ENCODE measurements at places on chromosomes 5 and 9. TPM values are rescaled to one million over a fixed set of nuclear protein-coding genes. Genes with fewer than 3 reads are reported as not detected.

PRR7 gene
- total RNA-seq = 4.7 TPM

GRCh38 chr5:153988510-153988909, 50.2 kb downstream of the FAM114A2 start:
- no peak for DNase-seq

- peak; percentile 84 for DNase-seq
Observed at GRCh38 chr9:76161541-76161940, 232.7 kb downstream of the RFK start.

DNA sequence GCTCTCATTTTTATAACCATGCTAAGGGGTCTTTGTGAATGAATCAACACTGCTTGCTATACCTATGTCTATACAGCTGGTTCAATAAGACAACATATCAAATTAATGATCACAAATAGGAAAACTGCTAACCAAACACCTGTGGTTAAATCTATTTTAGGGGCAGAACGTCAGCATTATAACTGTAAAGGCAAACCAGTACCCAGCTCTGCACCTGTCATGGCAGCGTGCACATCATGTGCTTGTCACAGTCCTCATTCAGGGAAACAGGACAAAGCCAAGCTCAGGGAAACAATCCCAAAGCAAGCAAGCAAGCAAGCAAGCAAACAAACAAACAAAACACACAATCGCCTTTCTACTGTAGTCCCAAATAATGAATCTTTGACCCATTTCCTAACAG, 277.7 kb upstream of the DAP start:
- no peak for DNase-seq

DNA sequence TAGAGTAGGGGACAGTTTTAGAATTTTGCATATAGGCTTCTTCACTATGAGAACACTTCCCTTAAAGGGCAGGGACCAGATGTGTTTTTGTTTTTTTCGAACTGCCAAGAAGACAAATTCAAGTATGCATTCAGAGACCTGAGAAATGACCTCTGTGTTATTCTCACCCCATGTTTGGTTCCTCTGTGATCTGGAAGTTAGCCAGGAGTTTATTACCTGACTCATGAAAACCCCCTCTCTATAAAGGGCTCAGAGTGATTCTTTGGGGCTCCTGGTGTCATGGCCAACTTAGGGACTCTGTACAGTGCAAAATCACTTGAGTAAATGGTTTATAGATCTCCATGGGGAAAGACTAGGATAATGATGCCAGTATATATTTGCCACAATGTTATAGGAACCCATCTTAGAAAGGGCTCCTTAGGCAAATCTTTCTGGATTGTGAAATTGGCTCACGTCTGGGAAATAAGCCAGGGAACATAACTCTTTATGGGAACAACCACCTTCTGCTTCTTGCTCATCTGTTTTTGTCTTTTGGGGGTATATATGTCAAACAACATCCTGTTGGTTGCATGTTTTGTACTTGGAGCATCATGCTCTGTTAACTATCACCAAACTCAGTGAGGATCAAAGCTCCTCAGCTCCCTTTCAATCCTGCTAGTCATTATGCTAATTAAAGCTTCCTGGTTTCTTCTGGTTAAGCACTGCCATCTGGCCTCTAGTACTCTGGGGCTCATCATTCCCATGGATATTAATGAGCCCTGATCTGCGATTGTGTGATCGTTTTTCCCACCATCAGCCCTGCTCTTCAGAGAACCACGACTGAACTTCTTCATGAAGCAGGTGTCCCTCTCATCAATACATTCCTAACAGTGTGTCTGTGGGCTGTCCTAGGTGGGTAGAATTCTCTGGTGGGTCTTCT, 173.4 kb upstream of the CDH12 start:
- peak; percentile 83 for DNase-seq

GRCh38 chr5:174045470-174046025, at the start of gene NSG2:
TSS of gene NSG2 (plus strand) at chr5:174045706. CDS start at chr5:174046756, 1,050 bp downstream.
- DNase-seq = peak; percentile 85

All from fibroblast of villous mesenchyme (primary cell).